ENCODE measurements at places on chromosomes 3 and 15. TPM values are rescaled to one million over a fixed set of nuclear protein-coding genes. Genes with fewer than 3 reads are reported as not detected.

Gene SPATA12
- polyA plus RNA-seq = not detected

Gene AP2M1
- polyA plus RNA-seq = 354 TPM

Gene GALNT15
- polyA plus RNA-seq = 3.0 TPM

Gene ZNF445
- polyA plus RNA-seq = 23.2 TPM

Gene DPPA2
- 0.89 TPM for polyA plus RNA-seq

Gene CKMT1A
- polyA plus RNA-seq = 0.84 TPM

Gene NAALADL2
- polyA plus RNA-seq = 25.9 TPM

Gene CCDC39
- polyA plus RNA-seq = 7.9 TPM

Gene SNRPN
- polyA plus RNA-seq = 217 TPM

Gene HHATL
- 0.40 TPM for polyA plus RNA-seq

Gene FOXL2
- not detected for polyA plus RNA-seq

Gene SLC6A6
- 23.2 TPM for polyA plus RNA-seq

Gene PSTPIP1
- polyA plus RNA-seq = 0.69 TPM

Gene NLGN1
- polyA plus RNA-seq = 1.8 TPM

Gene GPR156
- polyA plus RNA-seq = 3.2 TPM

Gene LIPH
- 1.8 TPM for polyA plus RNA-seq

Gene EPHA3
- polyA plus RNA-seq = 5.6 TPM

Gene HOMER2
- polyA plus RNA-seq = 25.9 TPM

Gene INO80
- polyA plus RNA-seq = 22.9 TPM

Gene ZKSCAN7
- polyA plus RNA-seq = 16.8 TPM

Gene ZNF620
- polyA plus RNA-seq = 10.4 TPM

Gene SELENOT
- polyA plus RNA-seq = 137 TPM

Gene FES
- 15.9 TPM for polyA plus RNA-seq

Gene RASL12
- 5.9 TPM for polyA plus RNA-seq

Gene GNL3
- polyA plus RNA-seq = 84.9 TPM

Gene PARP15
- 0.25 TPM for polyA plus RNA-seq

Gene LIPC
- 14.7 TPM for polyA plus RNA-seq

Gene ANKRD34C
- polyA plus RNA-seq = 0.09 TPM

Gene CORO2B
- polyA plus RNA-seq = 22.1 TPM

Gene CCR4
- 0.11 TPM for polyA plus RNA-seq

Gene TRIM42
- not detected for polyA plus RNA-seq

Gene ITIH1
- polyA plus RNA-seq = not detected

Gene GNAT1
- 0.10 TPM for polyA plus RNA-seq

Gene GOLGA8H
- 1.1 TPM for polyA plus RNA-seq

Gene RIOX2
- 35.1 TPM for polyA plus RNA-seq

Gene WDR93
- 3.1 TPM for polyA plus RNA-seq

Gene RARB
- 63.0 TPM for polyA plus RNA-seq

Gene TMC3
- polyA plus RNA-seq = 0.13 TPM

Gene TEX55
- polyA plus RNA-seq = not detected

Gene LRRC31
- 0.11 TPM for polyA plus RNA-seq

Gene HDC
- 0.48 TPM for polyA plus RNA-seq

Gene PLAAT1
- 2.6 TPM for polyA plus RNA-seq
